ENCODE measurements at places on chromosomes 7 and 10.

- DNase-seq, result no peak
Observed at GRCh38 chr10:72318418-72319262, 36.1 kb downstream of the DNAJB12 start.

DNA sequence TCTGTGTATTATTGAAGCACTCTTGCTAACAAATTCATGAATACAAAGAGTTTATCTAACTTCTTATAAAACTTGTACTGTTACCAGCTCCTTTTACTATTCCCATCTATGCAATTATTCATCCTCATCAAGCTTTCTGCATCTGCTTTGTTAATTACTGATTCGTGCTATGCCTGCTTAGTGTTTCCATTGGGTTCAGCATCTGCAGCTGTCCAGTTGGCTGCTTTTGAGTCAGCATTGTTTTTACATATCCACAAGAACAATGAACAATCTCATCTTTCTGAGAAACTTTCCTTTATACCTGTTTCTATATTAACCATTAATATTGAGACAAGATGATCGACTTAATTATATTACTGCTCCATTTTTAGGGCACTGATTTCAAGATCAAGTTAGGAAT, 19.6 kb upstream of the ANLN start:
- no peak for DNase-seq

DNA sequence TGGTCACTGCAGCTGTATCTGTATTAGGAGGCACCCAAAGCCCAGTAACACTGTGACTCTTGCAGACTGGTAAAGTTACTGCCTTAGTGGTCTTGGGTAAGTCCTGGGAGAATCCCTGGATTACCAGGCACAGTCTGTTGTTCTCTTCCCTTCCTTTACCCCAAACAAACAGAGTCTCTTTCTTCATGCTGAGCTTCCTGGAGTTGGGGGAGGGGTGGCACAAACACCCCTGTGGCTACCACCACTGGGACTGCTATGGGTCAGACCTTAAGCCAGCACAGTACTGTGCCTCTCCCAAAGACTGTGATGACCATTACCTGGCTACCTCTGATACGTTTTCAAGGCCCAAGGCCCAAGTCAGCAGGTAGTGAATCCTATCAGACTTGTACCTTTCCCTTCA, 59.9 kb upstream of the FAM3C start:
- DNase-seq, result no peak

- no peak for DNase-seq
Observed at GRCh38 chr10:119715628-119716505, 10.0 kb upstream of the INPP5F start.

DNA sequence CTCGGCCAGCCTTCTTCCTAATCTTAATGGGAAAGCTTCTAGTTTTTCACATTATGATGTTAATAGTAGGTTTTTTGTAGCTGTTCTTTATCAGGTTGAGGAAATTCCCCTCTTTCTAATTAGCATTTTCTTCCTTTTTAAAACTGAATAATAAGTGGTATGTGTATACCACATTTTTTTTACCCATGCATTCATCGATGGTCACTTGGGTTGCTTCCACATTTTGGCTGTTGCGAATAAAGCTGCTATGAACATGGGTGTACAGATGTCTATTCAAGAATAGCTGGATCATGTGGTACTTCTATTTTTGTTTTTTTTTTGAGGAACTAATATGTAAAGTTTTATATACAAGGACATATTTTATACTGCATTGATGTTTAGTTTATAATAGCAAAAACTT, 44.3 kb downstream of the NRF1 start:
- no peak for DNase-seq

GRCh38 chr10:121734589-121735045, 136.4 kb upstream of the FGFR2 start:
- no peak for DNase-seq

- DNase-seq, result peak; percentile 71
Observed at GRCh38 chr10:103763374-103764202, 91.8 kb downstream of the SH3PXD2A start.

- peak; percentile 61 for DNase-seq
Observed at GRCh38 chr7:24812305-24812945, 55.2 kb upstream of the GSDME start.

DNA sequence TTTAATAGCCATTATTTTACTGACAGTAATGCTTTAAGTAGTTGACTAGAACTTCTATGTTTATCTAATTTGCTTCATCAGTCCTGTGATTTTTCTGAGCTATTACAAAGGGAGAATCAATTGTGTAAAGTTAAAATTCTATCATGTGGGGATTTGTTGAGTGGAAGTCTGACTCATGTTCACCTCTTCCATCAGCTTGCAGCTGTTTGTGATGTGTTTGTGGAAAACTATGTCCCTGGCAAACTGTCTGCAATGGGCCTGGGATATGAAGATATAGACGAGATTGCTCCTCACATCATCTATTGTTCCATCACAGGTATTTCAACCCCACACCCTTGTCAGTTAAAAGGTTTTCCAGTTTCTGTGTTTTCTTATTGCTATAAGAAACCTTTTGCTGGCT, 59.9 kb downstream of the SUGCT start:
- DNase-seq, result no peak

DNA sequence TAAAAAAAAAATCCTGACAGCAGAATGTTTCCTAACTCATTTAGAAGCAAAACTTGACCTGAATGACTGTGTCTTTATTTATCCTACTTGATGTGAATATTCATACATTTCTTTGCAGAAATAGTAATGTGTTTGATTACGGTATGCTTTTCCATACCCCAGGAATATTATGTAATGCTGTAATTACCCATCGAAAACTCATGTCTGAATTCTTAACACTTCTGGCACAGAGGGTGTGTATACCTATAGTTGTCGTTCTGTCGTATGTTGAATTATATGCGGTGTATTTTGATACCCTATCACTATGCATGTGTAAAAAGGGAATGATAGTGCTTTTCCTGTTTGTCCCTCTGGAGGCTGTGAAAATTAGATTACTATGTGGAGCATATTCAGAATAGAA, 26.6 kb downstream of the SDK1 start:
- DNase-seq, result no peak

DNA sequence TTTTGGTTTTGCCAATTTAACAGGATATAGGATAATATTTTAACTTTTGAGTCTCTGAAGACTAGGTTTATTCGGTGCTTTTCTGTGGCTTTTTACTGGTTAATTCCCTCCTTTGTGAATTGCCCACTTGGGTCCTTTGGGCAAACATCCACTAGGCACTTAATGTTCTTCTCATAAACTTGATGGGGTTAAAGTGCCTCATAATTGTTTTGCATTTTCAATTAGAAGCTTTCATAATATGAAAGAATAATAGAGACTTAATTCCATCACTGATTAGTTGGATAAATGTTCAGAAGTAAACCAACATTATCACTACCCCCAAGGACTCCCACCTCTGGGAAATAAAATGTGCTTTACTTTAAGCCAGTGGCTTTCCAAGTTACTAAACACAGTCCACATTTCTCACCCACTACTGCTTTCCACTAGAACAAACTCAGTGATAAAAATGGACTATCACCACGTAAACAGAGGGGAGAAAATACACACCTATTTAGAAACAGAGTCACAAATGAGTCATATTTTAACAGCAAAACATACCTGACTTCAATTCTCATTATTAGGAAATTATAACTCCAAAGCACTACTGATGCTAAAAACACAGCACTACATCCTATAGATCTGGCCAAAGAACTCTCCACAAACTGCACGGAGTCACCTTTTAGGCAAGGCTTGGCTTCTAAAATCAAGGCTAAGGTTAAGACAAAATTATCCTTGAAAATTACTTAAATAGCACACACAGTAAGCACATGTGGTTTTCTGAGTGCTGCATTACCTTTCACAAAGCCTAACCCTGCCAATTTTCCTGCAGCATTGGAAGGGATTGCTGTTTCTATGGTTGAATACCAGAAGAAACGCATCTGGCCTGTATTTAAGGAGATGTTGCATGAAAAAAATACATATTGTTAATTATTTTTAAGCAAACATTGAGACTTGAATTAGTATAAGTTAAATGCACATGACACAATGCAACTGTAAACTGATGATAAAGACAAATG, 41.2 kb downstream of the PARD3 start:
- DNase-seq, result no peak

DNA sequence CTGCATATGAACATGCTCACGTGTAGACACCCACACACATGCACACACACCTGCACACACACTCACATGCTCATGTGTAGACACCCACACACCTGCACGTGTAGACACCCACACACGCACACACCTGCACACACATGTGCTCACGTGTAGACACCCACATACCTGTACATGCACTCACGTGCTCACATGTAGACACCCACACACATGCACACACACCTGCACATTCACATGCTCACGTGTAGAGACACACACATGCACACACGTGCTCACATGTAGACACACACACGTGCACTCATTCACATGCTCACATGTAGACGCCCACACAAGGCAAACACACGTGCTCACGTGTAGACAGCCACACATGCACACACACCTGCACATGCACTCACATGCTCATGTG, 275.8 kb downstream of the PTPRN2 start:
- no peak for DNase-seq

- no peak for DNase-seq
Observed at GRCh38 chr10:121813211-121813815, 114.5 kb downstream of the ATE1 start.

DNA sequence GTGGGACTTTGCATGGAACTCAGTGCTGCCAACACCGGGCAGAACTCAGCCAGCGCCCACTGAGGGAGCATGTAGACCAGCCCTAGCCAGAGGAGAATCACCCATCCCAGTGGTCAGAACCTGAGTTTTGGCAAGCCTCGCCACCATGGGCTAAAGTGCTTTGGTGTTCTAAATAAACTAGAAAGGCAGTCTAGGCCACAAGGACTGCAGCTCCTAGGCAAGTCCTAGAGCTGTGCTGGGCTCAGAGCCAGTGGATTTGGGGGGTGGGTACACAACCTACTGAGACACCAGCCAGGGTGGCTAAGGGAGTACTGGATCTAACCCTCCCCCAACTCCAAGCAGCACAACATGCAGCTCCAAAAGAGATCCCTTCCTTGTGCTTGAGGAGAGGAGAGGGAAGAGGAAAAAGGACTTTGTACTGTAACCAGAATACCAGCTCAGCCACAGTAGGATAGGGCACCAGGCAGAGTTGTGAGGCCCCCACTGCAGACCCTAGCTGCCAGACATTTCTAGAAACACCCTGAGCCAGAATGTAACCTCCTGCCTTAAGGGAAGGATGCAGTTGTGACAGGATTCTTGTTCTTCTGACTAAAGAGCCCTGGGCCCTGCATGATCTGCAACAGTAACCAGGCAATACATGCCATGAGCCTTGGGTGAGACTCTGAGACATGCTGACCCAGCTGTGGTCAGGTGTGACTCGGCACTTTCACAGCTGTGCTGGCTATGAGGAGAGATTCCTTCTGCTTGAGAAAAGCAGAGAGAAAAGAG, 24.4 kb downstream of the GSDME start:
- DNase-seq, result peak; percentile 37

DNA sequence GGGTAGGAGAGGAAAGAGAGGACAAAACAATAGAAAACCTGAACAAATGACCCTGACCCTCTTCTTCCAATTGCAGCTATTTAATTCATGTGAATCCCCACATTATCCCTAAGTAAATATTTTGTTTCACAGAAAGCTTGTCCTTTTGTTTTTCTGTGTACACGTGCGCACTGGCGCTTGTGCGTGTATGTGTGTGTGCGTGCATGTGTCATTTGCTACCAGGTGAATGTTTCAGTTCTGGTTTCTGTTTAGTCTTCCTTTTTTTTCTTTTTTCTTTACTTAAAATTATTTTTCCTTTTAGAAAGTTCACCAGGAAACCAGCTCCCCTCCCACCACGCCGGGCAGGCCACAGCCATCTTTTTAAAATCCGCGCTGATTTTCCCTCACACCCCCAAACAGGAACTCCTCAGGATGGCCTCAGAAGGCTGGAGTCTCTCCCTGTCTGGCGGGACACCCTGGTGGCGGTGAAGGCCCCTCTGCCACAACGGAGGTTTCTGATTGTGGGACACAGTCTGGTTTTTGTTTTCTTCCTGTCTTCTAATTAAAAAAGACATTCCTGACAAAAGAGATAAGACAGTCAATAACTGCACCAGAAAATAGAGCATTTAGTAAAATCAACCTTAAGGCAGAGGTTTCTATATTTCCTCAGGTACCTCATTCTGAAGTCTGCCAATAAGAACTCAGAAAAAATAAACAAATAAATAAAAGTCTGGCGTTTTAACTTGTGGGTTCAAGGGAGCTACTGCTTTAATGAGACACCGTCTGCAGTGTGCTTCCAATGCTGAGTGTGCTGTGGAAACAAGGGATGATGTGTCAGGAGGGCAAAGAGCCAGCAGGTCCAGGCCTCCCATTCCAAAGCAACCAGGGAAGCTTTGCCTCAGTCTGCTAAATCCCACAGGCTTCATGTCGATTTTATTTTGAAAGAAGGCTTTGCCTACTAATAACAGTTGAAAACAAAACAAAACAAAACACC, 17.4 kb downstream of the IRF5 start:
- no peak for DNase-seq

DNA sequence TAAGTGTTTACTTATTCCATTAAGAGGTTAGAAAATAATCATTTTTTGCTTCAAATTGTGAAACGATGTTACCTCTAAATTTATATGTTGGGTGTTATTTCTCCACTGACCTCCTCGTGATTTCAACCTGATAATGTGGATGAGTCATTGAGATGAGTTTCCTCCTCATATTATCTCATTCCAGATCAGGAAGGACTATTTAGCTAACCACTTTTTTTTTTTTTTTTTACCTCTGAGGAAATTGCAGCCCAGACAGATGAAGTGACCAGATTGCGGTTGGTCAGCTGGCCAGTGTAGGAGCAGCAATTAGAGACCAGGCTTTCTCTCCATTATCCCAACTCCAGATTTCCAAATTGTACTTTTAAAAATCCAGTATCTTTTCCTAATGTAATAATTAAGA, 248.7 kb downstream of the FZD1 start:
- no peak for DNase-seq

- no peak for DNase-seq
Observed at GRCh38 chr10:75737580-75737949, 306.1 kb downstream of the LRMDA start.

GRCh38 chr10:37885850-37886249, 28.4 kb upstream of the ZNF248 start:
- no peak for DNase-seq

GRCh38 chr7:47591655-47592572, 10.0 kb upstream of the TNS3 start:
- no peak for DNase-seq
